ENCODE measurements at places on chromosomes 5 and 9.
A peak's percentile ranks its signal among the peaks of the same experiment; 100 is the strongest.

DNA sequence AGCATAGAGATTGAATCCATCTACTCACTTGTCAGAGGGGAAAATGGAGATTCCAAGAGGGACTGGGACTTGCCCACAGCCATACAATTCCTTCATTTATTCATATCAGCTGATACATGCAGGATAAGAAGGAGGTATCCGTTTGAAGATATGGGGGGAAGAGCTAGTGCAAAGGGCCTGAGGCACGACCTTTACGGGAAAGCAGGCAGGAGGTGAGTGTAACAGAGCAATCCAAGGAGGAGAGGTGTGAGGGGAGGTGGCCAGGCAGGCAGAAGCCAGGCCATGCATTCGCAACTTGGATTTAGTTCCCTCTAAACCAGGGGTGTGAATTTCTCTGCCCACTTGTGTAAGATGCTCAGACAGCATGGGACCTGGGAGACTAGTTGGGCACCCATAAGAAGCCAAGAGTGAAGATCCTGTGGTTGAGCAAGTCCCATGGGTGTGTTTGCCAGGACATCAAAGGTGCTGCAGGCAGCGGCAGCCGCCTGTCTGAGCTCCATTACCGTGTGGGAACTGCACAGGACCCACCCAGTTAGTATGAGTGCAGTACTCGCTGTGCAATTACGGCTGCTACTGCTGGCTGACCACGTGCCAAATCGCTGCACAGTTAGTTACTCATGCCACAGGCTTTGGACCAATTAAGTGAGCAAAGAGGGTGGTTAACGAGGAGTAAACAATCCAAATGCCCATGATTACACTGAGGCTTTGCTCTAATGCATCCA, 31.4 kb upstream of the FAT2 start:
- DNase-seq = peak; percentile 4

DNA sequence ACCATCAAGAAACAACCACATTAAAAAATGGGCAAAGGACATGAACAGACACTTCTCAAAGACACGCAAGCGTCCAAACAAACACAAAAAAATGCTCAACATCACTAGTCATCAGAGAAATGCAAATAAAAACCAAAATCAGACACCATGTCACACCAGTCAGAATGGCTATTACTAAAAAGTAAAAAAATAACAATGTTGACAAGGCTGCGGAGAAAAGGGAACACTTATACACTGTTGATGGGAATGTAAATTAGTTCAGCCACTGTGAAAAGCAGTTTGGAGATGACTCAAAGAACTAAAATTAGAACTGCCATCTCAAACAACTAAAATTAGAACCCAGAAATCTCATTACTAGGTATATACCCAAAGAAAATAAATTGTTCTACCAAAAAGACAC, 80.4 kb downstream of the CAAP1 start:
- no peak for DNase-seq

- DNase-seq = no peak
These were observed 149.8 kb downstream of the ICE1 start for GRCh38 chr5:5572010-5572865.

DNA sequence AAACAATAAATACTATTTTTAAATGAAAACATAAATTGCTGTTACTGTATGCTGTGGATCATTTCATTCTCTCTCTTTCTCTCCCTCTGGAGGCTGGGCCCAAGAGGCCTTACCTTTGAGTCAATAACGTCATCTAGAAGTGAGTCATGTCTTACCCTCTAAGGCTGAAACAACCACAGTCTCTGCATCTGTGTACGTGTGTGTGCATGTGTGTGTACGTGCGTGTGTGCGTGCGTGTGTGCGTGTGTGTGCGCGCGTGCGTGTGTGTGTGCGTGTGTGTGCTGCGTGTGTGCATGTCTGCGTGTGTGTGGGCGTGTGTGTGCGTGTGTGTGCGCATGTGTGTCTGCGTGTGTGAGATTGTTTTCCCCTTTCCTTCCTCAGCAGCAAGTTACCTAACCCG, 13.6 kb upstream of the IL17B start:
- no peak for DNase-seq

- no peak for DNase-seq
These were observed 86.2 kb downstream of the DOCK2 start for GRCh38 chr5:169723103-169723831.

- no peak for DNase-seq
These were observed 96.4 kb downstream of the CAMSAP1 start for GRCh38 chr9:135810806-135811575.

- no peak for DNase-seq
These were observed 4.5 kb downstream of the PRRX2 start for GRCh38 chr9:129669946-129670345.

- DNase-seq = no peak
These were observed 114.0 kb downstream of the ADAMTSL1 start for GRCh38 chr9:18588002-18588401.

- DNase-seq = no peak
These were observed 26.5 kb downstream of the WNK2 start for GRCh38 chr9:93210324-93210973.

DNA sequence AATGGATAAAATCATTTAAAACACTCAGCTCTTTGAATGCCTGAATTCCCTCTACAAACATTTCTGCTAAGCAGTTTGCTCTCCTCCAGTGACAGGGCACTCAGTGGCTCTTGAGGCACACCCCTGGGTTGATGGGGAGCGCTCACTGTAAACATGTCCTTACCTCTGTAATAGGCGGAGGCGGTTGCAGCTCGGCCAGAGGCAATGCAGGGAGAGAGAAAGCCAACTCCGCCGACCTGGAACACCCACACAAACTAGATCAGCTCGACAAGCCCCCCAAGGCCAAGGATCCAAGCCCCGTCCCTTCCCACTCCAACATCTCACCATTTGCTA, 329 bp downstream of the CDC23 start:
- DNase-seq = no peak

DNA sequence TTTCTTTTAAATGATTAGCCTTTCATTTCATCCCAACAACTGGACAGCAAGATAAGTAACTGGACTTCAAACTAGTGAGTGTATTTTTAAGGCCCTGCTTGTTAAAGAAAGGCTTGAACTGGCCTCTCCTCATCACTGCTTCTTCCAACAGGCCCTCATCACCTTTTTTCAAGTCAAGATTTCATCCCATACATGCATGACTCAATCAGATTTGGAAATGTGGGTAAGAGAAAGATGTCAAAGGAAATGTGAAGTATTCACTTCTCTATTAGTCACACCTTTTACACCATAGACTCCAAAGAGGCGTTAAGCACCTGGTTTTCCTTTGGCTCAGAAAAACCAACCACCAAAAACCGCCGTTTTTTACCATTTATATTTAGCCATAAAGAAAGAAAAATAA, 4.9 kb downstream of the NR4A3 start:
- no peak for DNase-seq

DNA sequence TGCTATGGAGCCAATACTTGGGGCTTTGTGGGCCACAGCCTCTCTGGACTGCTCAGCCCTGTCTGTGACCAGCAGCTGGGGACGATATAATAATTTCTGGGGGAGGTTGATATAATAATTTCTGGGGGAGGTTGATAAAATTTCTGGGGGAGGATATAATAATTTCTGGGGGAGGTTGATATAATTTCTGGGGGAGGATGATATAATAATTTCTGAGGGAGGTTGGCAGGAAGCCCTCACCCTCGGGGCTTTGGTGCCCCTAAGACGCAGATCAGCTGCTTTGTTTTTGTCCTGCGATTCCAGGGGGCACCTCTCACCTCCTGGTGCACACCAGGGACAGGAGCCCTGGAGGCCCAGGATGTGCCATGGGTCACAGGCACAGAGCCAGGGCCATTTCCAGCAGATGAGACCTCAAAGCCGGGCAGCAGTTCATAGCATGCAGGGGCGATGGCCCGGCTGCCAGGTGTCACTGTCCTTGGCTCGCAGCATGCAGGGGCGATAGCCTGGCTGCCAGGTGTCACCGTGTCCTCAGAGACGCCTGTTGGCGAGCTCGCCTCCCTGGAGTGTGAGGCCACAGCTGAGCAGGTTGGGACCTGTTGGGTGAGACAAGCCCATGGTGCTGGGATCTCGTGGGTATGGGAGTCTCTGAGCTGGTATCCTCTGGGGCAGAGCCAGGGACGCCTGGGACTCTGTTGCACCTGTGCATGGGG, 3.8 kb upstream of the TOR4A start:
- peak; percentile 45 for DNase-seq

DNA sequence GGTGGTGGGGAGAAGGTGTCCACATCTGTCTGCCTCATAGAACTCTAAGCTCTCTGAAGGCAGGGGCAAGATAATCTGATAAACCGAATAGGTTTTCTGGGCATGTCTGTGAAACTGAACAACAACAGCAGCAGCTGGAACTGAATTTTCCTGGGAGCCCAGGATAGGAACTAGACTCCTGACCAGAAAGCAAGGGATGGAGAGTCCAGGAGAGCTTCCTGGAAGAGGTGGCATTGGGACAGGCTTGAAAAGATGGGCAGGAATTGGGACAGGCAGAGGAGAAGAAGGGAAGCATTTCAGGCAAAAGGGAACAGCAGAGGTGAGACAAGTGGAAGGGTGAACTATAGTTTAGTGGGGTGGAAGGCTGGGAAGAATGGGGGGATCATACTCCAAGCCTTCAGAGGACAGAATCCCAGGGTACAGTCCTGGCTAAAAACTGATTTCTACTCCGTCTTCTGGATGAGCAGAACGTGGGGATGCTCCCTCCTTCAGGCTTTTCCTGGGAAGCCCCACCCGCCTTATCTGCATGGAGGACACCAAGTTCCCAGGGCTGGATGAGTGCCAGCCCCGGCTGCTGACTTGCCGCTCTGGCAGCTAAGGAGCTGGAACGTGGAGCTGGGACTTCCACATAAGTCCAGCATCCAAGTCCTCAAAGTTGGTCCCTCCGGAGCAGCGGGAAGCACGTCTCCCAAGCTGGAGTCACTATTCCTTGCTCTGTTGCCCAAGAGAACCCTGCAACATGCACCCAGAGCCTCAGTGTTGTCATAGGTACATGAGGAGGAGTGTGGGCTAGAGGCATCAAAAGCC, 13.9 kb upstream of the KIF12 start:
- peak; percentile 7 for DNase-seq

GRCh38 chr5:173771121-173771724, 116.9 kb upstream of the CPEB4 start:
- no peak for DNase-seq

DNA sequence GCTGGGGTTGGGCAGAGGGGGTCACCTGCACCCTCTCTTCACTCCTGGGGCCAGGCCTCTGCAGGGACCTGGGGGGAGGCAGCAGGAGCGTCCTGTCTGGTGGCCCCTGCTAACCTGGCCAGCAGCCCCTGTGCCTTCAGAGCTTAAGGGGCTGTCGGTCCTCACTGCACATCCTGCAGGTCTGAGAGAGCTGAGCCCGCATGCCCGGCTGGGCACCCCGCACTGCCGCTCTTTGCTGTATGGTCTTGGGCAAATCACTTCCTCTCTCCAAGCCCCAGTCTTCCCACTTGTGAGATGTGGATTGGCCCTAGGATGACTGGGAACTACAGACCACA, 7.9 kb downstream of the FLT4 start:
- DNase-seq = no peak

- DNase-seq = no peak
These were observed 160.7 kb upstream of the MEF2C start for GRCh38 chr5:89043676-89044075.

DNA sequence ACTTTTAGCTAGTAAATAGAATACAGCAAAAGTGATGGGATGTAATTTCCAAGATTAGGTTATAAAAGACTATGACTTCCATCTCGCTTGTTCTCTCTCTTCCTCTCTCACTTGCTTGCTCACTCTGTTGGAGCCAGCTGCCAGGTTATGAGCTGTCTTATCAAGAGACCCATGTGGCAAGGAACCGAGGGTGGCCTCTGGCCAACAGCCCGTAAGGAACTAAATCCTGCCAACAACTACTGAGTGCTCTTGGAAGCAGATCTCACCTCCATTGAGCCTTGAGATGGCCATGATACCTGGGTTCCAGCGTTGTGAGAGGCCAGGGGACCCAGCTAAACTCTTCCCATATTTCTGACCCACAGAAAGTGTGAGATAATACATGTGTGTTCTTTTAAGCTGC, 636.1 kb downstream of the ACTL7B start:
- DNase-seq = no peak

- no peak for DNase-seq
These were observed 232.5 kb downstream of the PARP8 start for GRCh38 chr5:50898966-50899365.

DNA sequence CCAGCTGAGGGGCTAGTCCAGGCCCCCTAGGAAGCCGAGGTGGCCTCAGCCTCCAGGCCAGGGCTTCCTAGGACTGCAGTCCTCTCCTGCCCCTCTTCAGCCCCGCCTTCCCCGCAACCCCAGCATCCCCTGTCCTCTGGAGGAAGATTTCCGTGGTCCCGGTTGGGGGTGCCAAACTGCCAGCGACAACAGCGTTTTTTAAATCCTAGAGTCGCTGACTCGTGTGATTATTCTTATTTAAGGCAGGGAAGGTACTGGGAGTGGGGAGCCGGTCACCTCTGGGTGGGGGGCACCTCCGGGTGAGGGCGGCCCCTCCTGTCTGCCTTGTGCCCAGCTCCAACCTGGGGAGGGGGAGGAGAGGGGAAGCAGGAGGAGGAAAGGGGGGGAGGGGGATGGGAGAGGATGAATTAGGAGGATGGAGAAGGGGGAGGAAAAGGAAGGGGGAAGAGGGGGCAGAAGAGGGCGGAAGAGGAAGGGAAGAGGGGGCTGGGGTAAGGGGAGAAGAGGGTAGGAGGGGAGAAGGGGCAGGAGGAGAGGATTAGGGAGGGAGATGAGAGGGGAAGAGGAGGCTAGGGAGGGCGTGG, 173.1 kb upstream of the IER5L start:
- no peak for DNase-seq

- no peak for DNase-seq
These were observed 1.8 kb upstream of the SELENOP start for GRCh38 chr5:42813533-42813932.

DNA sequence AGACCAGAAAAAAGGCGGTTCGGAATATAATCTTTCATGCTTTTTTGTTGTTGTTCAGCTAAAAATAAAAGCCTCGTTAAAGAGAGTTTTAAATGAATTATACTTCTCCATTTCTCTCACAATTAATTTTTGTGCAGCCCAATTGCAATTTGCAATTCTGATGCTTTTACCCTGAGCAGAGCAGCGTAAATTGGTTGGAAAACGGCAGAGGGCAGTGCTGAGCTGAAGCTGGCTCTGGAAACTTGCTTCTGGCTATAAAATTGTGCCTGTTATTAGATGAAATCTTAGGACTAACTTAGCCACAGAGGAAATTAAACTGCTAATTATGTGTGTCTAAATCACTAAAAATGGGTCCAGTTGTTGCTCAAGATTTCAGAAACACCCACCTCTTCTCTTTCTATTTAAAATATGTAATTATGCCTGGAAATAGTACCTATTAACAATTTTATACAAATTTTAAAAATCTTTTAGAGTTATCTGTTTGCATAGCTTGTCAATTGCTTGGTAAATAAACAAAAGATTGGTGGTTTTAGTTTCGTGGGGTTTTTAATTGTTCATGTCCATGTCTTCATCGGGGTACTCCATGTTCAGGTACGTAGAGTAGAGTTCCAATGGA, 441.8 kb upstream of the TLE4 start:
- DNase-seq = peak; percentile 63

GRCh38 chr9:115106001-115106400, 12.0 kb downstream of the TNC start:
- no peak for DNase-seq

GRCh38 chr9:69816735-69817134, 3.9 kb upstream of the CFAP95 start:
- DNase-seq = no peak

Measured in NCI-H345 (cell line).